ENCODE measurements at places on chromosomes 3 and 15. TPM values are rescaled to one million over a fixed set of nuclear protein-coding genes. Genes with fewer than 3 reads are reported as not detected.

GRCh38 chr3:177358091-177358976, 161.1 kb upstream of the TBL1XR1 start:
- DNase-seq = peak; percentile 45

DNA sequence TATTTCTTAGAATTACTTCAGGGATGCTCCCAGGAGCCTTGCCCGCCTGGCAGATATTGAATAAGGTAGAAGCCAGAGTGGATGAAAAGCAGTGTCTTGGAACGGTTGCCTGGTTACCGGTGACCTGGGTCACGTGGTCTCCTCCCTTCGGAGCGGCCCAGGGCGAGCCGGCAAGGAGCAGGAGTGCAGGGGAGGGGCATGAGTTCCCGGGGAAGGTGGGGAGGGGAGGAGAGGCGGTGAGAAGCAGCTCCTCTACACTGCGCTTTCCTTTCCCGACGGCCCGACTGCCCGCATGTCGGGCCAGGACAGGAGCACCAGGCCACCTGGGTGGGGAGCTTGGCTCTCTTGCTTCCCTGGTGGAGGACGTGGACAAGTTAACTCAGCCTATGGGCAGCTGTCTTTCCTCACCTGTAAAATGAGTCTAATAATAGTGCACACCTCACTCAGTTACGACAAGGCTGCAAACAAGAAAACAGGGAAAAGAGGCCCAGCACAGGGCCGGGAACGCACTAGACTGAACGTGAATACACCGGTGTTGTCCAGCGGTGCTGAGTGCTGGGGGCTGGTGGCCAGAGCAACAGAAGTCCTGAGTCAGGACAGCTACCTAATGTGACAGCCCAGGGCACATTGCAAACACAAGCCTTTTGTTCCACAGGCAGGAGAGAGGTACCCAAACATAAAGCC, 198.3 kb downstream of the ADAMTS9 start:
- DNase-seq = no peak

- DNase-seq = no peak
Observed at GRCh38 chr3:40923143-40923542, 276.2 kb upstream of the CTNNB1 start.

DNA sequence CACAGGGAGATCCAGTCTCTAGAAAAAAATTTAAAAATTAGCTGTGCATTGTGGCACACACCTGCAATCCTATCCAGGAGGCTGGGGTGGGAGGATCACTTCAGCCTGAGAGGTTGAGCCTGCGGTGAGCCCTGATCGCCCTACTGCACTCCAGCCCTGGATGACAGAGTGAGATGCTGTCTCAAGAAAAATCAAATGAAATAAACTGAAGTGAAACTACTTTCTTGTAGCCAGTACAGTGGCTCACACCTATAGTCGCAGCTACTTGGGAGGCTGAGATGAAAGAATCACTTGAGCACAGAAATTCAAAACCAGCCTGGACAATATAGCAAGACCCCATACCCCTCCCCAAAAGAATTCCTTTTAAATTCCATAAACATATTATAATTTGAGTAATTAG, 35.4 kb downstream of the SMARCC1 start:
- no peak for DNase-seq

GRCh38 chr3:173800154-173800553, 402.6 kb downstream of the NLGN1 start:
- no peak for DNase-seq

GRCh38 chr3:86996261-86996955, 5.5 kb upstream of the VGLL3 start:
- no peak for DNase-seq

DNA sequence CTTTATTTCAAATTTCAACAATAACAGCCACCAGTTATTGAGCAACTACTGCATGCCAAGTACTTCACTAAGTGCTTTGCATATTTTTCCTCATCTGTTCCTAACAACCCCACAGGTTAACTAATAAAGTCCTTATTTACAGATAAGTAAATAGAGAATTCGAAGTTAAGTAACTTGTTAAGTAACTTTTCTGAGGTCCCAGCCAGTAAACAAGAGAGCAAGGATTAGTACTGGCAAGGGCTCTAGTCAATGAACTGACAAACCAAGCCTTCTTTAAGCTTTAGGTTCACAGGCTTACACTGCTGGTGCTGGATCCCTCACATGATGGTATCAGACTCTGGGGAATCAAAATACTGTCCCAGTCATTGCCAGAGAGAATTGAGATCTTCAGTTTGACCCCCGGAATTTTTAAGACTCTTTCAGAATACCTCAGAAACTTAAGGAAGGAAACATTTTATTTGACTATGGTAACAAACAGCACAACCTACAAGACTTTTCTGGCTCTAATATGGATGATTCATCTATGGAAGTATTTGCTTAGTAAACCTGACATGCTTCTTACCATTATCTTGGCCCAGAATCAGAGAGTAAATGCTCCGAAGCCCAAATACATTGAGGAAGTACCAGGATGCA, 16.5 kb downstream of the EMC3 start:
- no peak for DNase-seq

DNA sequence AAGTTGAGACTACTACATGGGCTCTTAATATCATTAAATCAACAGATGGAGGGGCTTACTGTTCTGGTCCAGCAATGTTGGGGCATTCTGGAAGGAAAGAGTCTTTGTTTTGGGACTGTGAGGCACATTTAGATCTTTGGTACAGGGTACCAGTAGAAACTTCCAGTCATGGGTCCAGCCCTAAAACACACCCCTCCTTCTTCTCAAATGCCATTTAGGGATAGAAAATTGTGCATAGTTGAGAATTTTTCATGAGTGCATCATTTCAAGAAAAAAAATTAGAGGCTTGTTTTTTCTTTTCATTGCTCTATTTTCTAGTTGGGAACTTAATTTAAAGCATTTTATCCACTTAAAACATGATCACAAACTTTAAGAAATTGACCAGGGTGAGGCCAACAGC, 4.1 kb upstream of the RTP1 start:
- DNase-seq = no peak

- no peak for DNase-seq
Observed at GRCh38 chr15:65371976-65372786, 5.6 kb downstream of the IGDCC3 start.

DNA sequence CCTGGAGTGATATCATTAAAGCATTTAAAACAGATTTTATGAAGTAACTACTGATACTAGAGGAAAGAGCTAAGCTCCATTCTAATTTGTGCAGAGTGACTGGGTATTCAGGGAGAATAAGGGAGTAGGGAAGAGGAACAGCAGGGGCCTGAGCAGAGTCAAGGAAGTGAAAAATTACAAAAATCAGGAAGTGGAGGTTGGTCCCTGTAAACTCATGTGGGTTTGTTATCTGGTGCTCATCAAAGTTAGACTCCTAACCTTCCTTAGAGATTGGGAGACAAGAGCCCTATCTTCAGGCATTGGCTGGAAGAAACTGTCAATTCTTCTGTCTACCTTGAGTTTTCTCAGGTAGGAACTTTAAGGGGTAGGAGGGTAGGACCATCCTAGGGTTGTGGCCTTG, 82.5 kb downstream of the NEK11 start:
- no peak for DNase-seq

GRCh38 chr3:186093271-186093900, 15.5 kb downstream of the ETV5 start:
- no peak for DNase-seq

- DNase-seq = peak; percentile 47
Observed at GRCh38 chr15:60582370-60583036, 103.6 kb upstream of the ICE2 start.

- no peak for DNase-seq
Observed at GRCh38 chr3:148319161-148319915, 378.4 kb upstream of the AGTR1 start.

GRCh38 chr15:42207674-42208579, at the start of gene VPS39:
Gene VPS39 (minus strand): TSS chr15:42208304. CDS start chr15:42208153, 151 bp downstream.
- peak; percentile 75 for DNase-seq

DNA sequence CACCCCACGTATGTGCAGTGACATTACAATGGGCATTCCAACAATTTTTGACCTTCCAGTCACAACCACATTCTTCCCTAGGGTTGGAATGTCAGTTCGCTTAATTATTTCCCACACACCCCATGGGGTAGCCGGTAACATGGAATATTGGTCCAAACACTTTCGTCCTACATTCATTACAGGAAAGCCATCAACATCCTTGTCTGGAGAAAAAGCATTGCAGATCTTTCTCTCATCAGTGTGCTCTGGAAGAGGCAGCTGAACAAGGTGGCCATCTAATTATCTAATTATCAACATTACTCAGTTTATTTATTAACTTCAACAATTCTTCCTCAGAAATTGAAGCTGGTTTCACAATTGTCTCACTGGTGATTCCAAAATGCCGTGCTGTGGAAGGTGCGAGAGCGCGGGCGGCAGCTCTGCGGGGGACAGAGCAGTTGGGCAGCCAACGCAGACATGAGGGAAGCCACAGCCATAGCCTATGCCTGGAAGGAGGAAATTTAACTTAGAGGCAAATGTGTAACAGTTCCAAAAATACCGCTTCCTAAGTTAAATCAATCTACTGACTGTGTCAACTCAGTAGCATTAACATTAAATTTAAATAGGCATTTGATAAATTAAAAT, 1158.9 kb upstream of the EPHA6 start:
- no peak for DNase-seq

DNA sequence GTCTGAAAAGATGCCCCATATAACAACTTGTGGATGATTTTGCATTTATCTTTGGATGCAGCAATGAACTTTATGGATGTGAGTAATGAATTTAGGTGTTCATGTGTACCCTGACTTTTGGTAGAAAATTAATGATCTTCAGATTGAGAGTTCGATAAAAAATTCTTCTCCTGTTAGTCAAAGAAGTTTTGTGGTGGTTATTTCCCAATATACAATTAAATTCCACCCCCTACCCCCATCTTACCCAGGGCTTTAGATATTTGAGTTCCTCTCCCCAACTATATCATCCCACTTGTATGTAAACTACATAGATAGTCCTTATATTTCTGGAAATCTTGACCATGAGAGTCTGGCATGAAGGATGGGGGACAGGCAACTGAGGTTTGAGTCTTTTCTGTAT, 126.1 kb upstream of the ALDH1A3 start:
- no peak for DNase-seq

- no peak for DNase-seq
Observed at GRCh38 chr3:111769110-111769991, 89.7 kb upstream of the PHLDB2 start.

DNA sequence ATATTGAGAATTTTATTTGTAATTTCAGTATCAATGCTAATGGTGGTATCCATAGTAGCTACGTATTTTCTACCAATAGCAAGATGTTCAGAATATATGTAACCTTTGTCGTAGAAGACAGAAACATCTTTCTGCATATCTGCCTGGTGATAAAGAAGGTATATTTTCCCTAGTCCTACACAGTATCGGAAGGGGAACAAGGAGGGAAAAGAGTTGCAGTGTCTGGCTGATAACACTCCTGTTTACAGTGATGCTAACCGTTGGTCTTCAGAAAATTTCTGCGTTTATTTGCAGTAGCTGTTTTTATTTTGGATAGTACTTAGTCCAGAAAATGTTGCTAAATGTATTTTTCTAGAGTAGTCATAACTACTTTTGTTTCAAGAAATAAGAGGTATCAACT, 25.2 kb downstream of the TSC22D2 start:
- no peak for DNase-seq

DNA sequence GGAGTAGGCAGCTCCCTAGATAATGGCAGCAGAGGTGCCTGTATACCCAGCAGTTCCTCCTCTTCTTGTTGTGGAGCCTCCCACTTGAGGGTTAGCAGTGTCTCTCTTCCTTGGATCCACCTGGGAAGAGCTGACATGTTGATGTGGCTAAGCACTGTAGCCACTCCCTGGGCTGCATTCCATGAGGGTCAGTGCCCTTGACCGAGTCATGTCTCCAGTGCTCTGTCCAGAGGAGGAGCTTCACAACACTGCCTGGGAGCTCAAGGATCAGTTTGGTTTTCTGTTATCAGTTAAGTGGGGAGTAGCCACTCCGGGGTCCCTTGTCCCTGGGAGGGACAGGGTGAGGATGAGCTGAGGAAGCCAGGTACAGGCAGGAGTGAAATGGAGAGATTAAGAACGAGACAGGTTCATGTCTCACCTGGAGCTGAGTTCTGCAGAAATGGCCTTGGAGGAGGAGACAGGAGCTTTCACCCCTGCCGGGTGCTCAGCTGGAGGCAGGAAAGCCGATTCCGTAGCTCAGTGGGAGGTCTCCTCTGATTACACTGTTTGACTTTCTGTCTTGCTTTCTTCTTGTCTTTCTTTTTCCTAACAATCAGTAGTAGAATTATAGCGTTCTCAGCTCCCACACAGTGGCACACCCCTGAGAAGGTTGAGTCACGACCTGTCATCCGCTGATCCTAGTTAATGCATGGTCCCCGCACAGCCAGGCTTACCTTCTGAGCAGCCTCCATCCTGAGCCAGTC, 57.9 kb upstream of the SEC22A start:
- no peak for DNase-seq

DNA sequence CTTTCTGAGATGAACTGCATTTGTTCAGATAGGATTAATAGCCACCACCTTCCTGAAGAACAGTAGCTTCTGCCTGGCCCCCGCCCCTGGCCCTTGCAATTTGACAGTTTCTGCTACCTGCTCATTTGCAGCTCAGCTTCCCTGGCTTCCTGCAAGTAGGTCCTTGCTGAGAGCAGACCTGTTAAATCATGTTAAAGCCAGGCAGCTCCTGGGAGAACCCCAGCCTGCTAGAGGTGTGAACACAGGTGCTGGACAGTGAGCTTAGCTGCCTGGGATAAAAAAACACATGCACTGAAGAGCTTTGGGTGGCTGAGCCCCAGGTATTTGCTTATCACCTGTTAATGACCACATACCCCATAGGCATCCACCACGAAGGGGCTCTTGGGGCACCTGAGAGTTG, 143.4 kb downstream of the PTPRG start:
- DNase-seq = no peak

LINGO1 gene
- total RNA-seq = not detected

SHF gene
- 19.2 TPM for total RNA-seq

SLC15A2 gene
- total RNA-seq = 0.66 TPM

EPHA3 gene
- not detected for total RNA-seq

CCR3 gene
- not detected for total RNA-seq
